CD4-positive, alpha-beta T cell treated with Interleukin-10 for 1 hour (primary cell): ENCODE measurements at places on chromosomes 4 and X.

- DNase-seq = no peak
Measured at GRCh38 chrX:106783716-106784115, 18.8 kb upstream of the TBC1D8B start.

DNA sequence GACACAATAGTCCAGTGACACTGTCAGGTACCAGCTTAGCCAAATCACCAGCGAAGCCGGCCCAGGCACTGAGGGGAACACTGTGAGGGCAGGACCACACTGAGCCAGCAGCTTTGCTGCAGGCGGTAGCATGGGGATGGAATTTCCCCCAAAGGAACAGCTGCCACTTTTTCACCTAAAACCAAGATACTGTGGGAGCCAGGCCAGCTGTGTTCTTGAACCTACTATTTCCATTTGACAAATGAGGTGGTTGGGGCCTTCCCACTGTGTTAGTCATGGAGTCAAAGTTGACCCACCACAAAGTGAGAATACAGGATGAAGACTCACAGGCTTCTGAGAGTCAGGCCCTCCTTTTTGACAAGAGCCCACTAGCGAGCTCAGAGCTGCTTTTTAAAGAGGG is 70.7 kb upstream of the SH3RF1 start:
- DNase-seq = no peak

- no peak for DNase-seq
Measured at GRCh38 chr4:125517831-125518230, 203.1 kb downstream of the FAT4 start.

DNA sequence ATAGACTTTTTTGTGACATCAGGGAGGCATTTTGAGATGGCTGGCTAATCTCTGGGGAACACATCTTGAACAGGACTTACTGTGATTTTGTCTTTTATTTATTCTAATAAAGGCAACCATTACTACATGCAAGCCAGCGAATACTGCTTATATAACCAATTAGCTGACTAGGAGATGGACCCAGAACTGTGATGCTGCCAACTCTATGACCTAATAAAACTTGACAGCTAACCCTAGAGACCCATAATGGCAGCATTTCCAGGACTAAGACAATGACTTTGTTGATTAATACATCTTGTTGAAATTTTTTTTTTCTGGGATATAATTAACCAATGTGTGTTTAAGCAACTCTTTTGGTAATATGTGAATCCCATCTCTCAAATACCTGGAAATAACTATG is 584.6 kb downstream of the PRR32 start:
- no peak for DNase-seq

DNA sequence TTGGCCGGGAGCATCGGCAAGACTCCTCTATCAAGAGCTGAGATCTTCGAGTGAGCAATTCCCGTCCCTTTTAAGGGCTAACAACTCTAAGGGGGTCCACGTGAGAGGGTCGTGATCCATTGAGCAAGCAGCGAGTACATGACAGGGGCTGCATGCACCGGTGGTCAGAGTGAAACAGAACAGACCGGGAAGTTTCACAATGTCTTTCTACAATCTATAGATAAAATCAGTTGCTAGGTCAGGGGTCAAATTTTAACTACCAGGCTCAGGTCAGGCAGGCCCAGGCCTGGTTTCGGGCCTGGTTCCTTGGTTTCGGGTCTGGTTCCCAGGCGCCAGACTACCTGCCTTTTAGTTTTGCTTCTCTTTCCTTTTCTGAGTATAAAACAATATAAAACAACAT is 160.1 kb downstream of the PTCHD1 start:
- no peak for DNase-seq

GRCh38 chr4:127957105-127957504 is 7.9 kb downstream of the MFSD8 start:
- no peak for DNase-seq

DNA sequence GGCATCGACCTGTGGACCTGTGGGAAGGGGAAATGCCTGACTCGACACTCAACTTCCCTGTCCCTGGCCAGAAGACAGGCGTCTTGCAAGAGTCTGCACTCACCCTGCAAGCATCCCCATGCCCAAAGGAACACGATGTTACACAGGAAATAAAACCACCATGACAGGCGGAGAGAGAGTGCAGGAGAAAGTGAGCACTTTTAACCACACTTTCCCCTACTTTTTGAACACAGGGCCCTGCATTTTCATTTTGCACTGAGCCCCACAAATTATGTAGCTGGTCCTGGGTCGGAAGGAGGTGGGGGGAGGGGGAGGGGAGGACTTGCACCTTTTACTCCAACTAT is 13.8 kb upstream of the MAN2B2 start:
- no peak for DNase-seq

DNA sequence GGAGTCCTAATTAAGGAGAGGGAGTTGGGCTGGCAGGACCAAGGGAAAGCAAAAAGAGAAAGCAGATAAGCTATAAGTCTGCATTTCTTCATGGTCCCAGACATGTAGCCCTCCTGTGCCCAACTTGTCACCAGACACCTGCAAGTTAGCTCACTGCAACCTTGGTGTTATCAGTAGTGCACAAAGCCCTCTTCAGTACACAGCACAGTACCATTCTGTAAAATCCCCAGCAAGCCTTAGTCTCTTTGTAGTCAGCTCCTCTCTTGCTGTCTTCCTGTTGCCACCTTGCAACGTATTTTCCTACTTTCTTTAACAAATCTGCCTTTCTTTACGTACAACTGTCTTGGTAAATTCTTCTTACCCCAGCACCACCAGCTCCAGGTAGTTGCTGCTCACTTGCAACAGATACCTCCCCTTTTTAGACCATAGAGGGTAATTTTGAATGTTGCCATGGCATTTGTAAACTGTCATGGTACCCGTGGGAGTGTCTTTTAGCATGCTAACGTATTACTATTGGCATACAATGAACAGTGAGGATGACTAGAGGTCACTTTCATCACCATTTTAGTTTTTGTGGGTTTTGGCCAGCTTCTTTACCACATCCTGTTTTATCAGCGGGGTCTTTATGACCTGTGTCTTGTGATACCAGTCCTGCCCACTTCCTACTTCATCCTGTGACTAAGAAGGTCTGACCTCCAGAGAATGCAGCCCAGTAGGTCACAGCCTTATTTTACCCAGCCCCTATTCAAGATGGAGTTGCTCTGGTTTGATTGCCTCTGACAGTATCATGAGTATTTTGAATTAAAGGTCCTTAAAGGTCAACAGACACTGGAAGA is 28.3 kb upstream of the AP1S2 start:
- peak; percentile 1 for DNase-seq

- no peak for DNase-seq
Measured at GRCh38 chrX:105468741-105469140, 248.2 kb upstream of the TEX13A start.

- no peak for DNase-seq
Measured at GRCh38 chrX:65928522-65928921, 111.4 kb downstream of the VSIG4 start.

- DNase-seq = no peak
Measured at GRCh38 chr4:8840816-8841455, 30.7 kb downstream of the HMX1 start.

DNA sequence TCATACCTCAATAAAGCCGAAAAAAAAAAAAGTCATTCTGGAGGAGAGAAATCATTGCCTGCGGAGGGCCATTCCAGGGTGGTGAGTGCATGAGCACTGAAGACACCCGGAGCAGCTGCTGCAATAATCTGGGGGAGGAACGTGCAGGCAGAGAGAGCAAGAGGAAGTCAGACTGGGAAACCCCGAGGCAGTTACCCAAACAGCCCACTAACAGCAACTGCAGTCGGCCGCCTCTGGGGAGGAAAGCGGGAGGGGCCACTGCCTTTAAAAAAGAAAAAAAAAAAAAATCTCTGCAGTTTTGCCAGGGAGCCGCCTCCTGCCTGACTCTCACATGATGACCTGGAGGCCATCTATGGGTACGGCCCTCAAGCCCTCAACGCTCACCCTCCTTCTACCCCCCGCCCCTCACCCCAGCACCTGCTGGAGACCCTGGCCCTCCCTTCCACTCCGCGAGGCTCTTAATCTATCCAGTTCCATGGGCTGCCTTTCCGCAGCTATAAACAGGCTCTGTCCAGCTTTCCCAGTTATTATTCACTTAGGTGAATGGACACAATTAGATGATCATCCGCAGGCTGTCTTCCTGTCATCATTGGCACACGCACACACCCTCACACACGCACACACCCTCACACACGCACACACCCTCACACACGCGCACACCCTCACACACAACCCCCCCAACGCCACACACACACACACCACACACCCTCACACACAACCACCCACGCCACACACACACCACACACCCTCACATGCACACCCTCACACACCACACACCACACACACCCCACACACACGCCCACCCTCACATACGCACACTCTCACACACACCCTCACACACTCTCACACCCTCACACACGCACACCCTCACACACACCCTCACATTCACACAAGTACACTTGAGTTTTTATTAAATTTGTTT is 3.4 kb upstream of the AVPR2 start:
- DNase-seq = peak; percentile 70

DNA sequence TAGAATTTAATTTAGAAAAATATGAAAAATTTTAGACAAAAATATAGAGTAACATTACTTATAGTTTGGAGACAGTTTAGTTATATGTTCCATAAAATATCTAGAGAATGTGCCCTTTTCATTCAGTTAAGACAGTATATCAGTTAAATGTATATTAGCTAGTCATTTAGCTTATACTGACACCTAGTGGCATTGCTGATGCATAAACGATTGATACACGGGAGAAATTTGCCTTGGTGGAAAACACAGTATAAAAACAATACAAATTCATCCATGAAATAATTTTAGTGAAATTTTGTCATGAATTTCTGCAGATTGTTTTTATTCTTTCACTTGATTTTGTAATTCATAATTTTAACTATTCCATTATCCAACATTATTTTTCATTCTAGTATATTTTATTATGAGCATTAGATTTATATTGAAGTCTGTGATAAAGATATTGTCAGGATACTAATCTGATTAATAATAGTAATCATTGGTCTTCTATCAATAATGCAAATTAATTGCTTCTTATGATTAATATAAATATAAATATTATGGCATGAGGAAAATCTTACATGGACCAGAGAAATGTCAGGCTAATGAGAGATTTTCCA is 219.0 kb downstream of the TLL1 start:
- DNase-seq = peak; percentile 33

DNA sequence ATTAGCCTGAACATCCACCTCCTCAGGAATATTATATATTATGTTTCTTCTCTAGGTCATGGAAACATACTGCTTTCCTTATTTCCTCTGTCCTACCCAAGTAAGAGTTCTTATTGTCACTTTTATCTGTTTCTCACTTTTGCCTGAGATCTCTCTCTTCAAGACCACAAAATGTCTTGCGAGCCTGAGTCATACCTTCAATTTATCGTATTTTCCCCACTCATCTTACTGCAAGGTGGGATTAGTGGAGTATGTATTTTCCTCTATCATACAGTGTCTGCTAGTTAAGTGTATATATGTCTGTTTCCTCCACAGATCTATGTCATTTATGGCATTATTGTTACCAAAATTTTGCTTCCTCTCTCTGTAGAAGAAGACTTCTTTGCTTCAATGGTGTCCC is 124.5 kb downstream of the EIF4E start:
- no peak for DNase-seq

GRCh38 chr4:26330946-26331345 is 10.1 kb downstream of the RBPJ start:
- DNase-seq = no peak

- DNase-seq = no peak
Measured at GRCh38 chr4:155593793-155594192, 72.9 kb upstream of the GUCY1A1 start.

DNA sequence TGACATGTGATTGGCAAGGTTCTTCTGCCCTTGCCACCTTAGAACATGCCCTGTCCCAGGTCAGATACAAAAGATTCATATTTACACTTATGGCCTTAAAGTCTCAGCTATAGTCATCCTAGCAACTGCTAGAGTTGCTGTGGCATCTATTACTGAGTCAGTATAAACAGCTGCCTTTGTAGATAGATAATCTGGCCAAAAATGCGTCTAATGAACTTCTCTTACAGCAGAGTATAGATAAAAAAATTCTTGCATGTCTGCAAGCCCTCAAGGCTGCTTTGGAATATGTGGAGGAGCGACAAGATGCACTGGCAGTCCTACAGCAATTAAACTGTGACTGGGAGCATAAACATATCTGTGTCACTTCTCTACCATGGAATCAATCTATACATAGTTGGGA is 1209.7 kb upstream of the PABPC4L start:
- DNase-seq = no peak

- DNase-seq = no peak
Measured at GRCh38 chrX:149284616-149285015, 220.5 kb downstream of the IDS start.

DNA sequence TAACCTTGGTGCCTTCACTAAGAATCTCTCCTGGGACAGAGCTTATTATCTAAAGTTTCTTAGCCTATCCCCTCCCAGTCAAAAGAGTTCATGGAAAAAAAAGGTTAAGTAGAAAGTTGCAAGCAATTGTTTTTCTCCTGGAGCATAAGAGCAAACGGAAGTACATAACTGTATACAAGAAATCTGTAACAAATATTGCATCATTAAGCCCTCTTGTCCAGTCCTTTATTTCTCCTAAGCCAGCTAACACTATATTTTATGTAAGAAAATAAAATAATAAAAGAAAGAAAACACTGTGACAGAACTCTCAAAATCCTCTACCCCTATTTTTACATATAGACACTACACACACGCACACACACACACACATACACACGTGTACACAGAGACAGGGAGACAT is 255.3 kb downstream of the NAF1 start:
- DNase-seq = no peak

DNA sequence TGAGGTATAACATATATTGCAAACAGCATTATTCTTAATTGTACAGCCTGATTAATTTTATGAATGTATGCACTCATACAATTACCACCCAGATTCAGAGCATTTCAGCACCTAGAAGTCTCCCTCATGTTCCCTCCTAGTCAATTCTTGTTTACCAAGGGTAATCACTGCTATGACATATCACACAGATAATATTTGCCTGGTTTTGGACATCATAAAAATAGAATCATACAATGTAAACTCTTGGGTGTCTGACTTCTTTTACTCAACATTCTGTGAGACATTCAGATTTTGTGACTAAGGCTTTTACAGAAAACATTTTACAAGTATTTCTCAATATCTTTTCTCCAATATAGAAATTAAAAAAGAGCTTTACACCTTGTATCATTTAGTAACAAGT is 66.9 kb downstream of the PTPN13 start:
- no peak for DNase-seq

- DNase-seq = no peak
Measured at GRCh38 chr4:2827874-2828751, 15.5 kb upstream of the ADD1 start.

- no peak for DNase-seq
Measured at GRCh38 chrX:20414762-20415445, 148.2 kb upstream of the RPS6KA3 start.

GRCh38 chr4:118772081-118772766 is 63.7 kb downstream of the SEC24D start:
- DNase-seq = peak; percentile 64

GRCh38 chr4:105276361-105277104 is 129.9 kb downstream of the TET2 start:
- DNase-seq = no peak
